ENCODE measurements at places on chromosomes 7 and 10.

DNA sequence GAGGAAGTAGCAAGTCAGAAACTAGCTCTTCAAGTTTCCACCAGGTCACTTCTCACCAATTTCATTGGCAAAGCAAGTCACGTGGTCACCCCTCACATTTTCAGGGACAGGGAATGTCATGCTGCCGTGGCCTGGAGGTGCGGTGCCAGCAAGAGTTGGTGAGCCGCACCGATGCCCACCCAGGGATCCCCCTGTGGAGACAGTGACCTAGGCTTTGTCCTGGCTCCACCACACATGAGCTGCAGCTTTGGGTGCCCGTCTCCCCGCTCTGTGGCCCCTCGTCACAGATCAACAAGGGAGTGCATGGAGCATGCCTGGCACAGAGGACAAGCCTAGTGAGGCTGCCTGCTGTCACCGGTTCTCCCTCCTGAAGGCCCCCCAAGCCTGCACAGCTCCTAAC, 226.7 kb upstream of the PPP2R2D start:
- DNase-seq: no peak

DNA sequence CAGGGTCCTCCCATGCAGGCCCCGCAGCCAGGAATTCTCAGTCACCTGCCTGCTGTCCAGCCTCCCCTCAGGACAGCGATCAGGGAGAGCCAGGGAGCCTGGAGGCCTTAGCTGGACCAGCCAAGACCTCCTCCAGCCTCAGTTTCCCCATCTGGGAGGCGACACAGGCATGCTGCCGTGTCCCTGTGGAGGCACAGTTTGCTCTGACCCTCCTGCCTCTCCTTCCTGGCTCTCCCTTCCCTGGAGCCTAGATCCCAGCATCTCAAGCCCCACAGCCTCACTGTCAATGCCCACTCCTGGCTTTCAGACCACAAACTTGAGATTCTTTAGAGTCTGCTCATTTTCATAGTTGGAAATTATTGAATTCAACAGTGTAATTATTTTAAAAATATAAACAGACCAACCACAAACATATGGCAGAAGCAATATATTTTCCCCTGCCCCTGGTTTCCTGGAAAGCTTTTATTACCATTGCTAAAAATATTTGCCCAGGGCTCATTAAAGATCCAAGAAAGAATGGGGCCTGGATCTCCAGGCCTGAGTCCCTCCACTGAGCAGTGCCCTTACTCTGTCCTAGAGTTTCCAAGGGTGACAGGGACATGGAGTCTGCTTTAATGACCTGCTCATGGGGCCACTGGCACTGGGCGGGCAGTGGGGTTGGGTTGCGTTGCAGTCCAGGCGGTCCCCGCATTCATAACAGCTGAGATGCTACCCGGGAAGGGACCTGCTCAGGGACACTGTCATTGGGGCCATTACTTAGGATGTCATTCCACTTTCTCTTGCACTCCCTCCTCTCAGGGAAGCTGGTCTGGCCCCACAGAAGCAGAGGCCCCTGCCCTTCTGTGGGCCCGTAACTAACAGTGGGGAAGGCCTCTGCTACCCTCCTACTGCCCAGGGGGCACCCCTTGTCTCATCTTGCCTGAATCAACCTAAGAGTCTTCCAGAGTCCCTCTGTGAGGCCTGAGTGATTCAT, 81.6 kb upstream of the CHST15 start:
- no peak for DNase-seq

GRCh38 chr10:13776861-13777311, 190.1 kb downstream of the PRPF18 start:
- no peak for DNase-seq

DNA sequence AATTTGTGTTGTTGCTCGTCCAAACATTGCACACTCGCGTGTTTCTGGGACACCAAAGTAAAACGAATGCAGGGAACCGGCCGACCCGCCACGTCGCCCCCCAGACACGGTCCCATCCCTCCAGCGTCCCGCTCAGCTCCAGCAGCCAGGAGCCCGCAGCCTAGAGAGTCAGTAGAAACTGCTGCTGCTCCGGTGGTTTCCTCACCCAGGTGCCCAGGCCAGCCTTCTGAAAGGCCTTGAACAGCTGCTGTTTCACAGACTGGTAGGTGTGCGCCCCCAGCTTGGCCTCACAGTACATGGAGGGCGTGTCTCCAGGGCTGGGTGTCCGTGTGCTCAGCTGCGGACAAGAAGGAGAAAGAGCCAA, 126.8 kb downstream of the WDR37 start:
- DNase-seq: no peak

GRCh38 chr10:4847561-4848355, 21.8 kb downstream of the AKR1E2 start:
- DNase-seq: no peak

- peak; percentile 66 for DNase-seq
Measured at GRCh38 chr10:3783682-3784432, 1.2 kb downstream of the KLF6 start.

DNA sequence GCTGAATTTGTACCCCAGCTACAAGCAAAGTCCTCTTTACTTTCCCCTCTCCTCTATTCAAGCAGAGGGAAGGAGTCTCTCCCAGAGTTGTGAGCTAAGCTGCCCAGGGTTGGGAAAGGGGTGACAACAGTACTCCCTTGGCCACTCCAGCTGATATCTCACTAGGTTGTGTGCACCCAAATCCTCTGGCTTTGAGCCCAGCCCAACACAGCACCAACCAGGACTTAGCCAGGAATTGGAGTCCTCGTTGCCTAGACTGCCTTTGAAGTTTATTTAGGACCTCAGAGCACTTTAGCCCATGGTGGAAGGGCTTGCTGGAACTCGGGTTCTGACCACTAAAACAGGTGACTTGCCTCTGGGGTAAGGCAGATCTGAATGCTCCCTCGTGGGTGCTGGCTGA, 35.7 kb upstream of the DYNC1I1 start:
- DNase-seq: no peak
